Cardiac septum (tissue), 1 donor: ENCODE measurements at places on chromosomes 4 and X. TPM values are rescaled to one million over a fixed set of nuclear protein-coding genes. Genes with fewer than 3 reads are reported as not detected.

- DNase-seq, result no peak
Observed at GRCh38 chrX:46953597-46953996, 41.4 kb downstream of the JADE3 start.

DNA sequence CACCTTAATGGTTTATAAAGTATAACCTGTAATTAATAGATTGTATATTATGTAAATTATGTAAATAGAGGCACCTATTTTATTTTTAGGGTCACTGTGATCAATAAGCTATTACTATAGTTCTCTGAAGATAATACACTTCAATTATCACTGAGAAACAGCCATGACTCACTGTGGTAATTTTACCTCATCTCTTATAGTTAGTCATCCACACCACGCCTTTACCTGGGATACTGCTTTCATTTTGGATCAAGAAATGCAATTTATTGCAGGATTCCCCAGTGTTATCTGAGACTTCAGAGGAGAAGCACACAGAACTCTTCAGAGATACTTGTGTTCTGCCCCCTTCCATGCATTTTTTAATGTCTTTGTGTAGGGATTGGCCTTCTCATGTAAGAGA, 348.1 kb upstream of the ATOH1 start:
- no peak for DNase-seq

DNA sequence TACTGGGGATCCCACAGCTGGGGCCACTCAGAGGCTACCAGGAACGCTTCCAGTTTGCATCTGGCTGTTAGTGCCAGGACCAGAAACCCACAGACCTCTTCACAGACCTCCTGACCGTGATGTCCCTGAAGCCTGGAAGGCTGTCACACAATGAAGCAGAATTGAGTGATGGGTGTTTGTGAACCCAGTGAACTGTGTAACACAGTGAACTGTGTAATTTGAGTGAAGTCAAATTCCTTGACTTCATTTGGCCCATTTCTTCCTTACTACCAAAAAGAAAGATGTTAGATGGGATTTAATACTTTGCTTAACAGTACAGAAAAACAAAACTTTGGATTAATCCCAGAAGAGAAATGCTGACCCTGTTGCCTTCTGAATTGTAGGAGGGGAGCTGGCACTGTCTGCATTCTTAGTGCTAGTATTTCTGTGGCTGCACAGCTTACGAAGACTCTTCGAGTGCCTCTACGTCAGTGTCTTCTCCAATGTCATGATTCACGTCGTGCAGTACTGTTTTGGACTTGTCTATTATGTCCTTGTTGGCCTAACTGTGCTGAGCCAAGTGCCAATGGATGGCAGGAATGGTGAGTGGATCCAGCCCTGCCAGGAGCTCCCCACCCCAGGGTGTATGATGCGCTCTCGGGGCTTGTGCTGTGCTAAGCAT, 17.8 kb downstream of the SRD5A3 start:
- DNase-seq, result no peak

- peak; percentile 67 for DNase-seq
Observed at GRCh38 chrX:150762258-150763165, 69.3 kb downstream of the MTMR1 start.

GRCh38 chr4:11628093-11628725, 199.5 kb upstream of the HS3ST1 start:
- no peak for DNase-seq

DNA sequence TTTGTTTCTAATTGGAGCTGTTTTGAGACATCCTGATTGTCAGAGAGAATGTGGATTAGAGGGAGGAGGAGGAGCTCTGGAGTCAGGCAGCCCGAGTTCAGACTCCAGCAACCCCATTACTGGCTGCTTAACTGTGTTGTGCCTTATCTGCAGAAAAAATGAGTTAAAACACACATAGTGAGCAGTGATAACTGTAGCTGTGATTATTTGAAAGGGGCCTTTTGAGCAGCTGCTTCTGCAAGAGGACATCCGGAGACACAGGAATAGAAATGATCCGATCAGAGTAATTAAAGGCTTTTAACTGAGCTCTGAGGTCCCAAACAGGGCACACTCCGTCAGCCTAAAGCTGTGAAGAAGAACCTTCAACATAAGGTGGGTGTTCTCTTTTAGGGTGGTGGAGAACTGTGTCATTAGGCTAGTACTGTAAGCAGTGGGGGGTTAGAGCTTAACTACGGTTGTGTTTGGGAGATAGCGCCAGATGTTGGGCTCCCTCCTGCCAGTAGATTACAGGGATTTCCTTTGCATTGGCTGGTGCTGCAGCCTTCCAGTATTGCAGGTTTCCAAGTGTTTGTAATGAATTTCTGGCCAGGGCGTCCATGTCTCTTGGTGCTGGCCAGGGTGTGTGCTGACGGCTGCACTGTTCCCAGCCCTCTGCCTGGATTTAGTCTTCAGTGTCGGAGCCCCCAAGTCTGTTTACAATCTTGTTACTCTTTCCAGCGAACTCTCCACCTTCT, 24.3 kb downstream of the ADD1 start:
- DNase-seq, result no peak

DNA sequence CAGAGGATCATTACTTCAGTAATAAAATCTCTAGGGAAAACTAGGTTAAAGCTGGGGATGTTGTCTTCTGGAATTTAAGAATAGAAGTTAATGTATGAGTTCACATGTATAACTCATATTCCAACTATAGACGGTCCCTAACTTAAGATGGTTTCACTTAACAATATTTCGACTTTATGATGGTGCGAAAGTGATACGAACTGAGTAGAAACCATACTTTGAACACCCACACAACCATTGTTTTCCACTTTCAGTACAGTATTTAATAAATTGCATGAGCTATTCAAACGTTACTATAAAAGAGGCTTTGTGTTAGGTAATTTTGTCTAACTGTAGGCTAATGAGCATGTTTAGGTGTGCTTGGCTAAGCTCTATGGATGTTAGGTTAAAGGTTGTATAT, 38.7 kb downstream of the CCSER1 start:
- DNase-seq, result no peak

GRCh38 chr4:54525602-54526001, 132.2 kb upstream of the KIT start:
- DNase-seq, result no peak

DNA sequence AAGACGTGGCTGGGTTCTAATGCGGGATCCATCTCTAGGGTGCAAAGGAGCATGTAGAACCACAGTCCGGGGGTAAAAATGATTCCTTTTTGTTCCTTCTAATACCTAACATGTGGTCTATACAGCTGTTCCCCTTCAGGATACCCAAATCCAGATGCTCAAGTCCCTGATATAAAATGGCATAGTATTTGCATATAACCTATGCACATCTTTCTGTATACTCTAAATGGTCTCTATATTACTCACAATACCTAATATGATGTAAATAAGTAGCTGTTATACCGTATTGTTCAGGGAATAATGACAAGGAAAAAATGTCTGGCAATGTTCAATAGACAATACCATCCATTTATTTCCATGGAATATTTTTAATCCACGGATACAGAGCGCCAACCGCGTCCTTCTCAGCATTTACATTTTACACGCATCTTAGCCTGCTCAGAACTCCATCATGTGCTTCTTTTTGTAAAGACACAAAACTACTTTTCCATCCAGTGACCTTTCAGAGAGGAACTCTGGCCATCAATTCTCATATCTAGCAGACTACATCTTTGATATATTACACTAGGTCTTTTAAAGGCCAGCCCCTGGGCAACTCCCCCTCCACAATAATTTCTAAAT, 31.9 kb downstream of the ACSL1 start:
- no peak for DNase-seq

DNA sequence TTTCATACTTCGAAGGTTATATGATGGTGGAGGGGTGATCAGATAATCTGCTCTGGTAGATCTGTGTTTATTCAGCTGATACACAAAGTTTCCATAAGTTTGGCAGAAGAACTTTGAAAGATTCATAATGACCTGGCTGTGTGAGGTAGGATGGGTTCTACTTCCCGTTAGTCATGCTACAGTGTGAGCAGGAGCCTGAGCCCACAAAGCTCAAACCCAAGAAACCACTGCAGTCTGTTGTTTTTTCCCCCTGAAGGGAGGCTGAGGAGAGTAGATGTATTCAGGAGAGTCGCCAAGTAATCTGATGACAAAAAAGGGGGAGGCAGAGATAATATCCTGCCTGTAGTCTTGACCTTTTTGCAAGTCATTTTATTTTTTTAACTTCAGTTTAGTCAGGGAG, 52.8 kb upstream of the PPP3CA start:
- DNase-seq, result no peak

DNA sequence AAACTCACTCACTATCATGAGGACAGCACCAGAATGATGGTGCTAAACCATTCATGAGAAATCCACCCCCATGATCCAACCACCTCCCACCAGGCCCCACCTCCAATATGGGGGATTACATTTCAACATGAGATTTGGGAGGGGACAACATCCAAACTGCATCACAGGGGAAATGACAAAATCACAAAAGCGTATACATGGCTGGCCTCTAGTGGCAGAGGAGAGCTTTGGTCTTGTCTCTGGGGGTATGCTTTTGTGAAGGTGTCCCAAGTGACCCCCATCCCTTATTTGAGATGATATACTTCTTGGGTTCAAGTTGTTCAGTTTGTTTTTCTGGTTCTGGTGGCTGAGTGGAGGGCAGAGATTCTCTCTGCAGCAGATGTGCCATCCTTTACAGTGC, 8.5 kb upstream of the SETD7 start:
- no peak for DNase-seq

GRCh38 chr4:30753316-30753715, 33.1 kb downstream of the PCDH7 start:
- DNase-seq, result no peak

DNA sequence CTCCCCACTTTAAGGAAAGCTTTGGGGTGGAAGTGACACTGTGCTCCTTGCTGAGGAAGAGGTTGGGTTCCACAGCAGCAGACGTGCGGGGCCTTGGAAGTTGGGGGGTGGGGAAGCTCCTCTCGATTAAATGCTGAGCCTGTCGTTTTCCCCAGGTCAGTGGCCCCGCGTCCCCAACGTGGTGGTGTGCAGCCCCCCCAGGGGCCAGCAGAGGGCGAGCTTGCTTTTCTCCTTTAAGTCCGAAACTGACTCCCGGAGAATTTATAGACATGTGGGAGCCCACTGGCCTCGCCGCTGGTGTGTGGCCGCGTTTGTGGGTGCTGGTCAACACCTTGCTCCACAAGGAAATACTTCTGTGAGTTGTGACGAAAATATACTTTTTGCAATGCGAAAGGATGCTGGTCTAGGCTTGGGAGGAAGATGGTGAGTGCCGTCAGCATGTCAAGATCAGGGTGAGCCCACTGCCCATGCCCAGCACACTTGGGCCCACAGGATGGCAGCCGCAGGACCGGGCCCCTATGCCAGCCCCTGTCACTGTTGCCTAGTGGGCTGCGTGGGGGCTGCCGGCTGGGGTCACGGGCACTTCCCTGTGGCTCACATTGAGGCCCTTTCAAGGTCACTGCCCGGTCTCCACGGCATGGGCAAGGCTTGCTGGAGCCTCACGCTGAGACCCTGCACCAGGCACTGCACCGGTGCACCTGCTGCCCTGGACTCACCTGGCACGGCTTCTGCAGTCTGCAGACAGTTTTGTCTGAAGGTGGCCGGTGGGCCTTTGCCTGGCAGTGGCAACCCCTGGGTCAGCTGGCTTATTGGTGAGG, 9.4 kb downstream of the UVSSA start:
- no peak for DNase-seq

DNA sequence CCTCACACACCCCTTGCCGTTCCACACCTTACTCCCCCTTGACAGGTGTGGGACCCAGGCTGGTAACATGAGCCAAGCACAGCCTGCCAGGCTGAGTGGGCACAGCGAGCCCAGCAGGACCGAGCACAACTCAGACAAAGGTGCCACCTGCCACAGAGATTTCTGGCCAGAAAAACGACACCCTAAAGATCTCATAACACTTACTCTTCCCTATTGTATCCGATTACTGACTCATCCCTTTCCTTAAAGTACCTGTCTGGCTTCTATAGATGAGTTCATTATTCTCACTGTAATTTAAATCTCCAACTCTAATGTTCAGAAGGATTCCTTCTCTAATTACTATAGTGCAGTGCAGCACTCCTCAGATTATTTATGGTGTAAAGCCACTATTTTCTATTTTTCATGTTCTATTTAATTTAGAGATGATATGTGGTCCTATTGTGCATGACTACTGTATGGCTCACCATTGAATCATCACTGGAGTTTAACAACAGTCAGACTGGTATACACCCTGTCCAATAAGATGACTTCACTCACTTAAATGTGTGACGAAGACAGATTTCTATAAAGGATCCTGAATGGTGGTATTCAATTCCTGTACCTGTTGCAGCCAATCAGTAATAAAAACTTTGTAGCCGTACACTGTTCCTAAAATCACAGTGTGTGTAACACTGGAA, 7.6 kb upstream of the SYTL5 start:
- no peak for DNase-seq

- DNase-seq, result no peak
Observed at GRCh38 chrX:84064164-84064563, 123.8 kb downstream of the RPS6KA6 start.

- no peak for DNase-seq
Observed at GRCh38 chr4:2008671-2008920, 178 bp downstream of the NELFA start.

GRCh38 chr4:164949448-164950143, 27.9 kb downstream of the TRIM61 start:
- no peak for DNase-seq

DNA sequence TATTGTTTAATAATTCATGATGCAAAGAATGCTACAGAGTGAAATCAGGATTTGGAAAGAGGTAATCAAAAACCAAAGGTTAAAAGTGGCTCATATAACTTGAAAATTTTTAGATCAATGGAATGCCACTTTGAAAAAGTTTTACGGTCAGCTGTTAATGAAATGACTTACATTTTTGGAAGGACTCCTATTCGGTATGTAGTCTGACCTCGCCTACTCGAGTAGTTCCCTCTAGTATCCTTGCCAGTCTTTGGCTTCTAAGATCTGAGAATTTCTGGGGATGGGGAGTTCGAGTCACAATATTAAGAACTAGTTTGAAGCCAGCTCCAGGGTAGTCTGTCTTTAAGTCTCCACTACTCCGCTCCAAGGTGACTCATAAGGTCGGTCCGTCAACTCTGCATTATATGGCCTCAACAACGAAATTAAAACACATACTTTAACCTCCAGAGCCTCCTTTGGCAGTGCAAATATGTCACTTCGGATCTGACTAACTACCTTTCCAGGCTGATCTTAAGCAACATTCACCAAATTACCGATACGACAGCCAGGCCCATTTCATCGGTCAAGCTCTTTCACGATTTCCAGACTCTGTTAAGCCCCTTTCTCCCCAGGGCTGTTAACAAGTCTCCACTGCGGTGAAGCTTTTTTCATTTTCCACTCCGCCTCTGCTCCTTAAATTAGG, 733 bp upstream of the NAA15 start:
- no peak for DNase-seq

- peak; percentile 82 for DNase-seq
Observed at GRCh38 chrX:68684291-68684918, 36.9 kb downstream of the STARD8 start.

Gene ASB5
- 3.8 TPM for total RNA-seq

Gene DCK
- 7.1 TPM for total RNA-seq

Gene SPANXN4
- total RNA-seq, result not detected

Gene BRS3
- total RNA-seq, result not detected

Gene ZNF157
- total RNA-seq, result 0.11 TPM

Gene MEPE
- total RNA-seq, result not detected

Gene TCEAL7
- total RNA-seq, result 6.4 TPM

Gene PNMA3
- total RNA-seq, result 0.48 TPM

Gene PRR32
- total RNA-seq, result 0.89 TPM

Gene FGA
- not detected for total RNA-seq

Gene LEF1
- 4.5 TPM for total RNA-seq
